ENCODE measurements at places on chromosomes 2 and 18.

DNA sequence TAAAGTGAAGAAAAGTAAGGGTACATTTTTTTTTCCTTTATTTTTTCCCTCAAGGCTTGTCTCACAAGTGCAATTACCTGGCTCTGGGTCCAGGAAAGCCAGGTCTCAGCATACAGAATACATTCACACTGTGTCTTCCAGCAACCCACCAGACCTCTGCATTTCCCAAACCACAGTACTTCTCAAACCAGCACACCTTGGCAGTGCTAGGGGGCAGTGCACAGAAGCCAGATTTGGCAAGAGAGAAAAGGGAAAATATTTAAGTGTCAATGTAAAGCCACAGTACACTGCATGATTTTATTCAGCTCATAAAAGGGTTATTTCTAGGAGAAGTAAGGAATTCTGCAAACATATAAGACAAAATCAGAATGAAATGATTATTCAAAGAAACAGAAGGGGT is 172.8 kb downstream of the NRXN1 start:
- no peak for DNase-seq

GRCh38 chr2:3483227-3483985 is 35.9 kb downstream of the ADI1 start:
- DNase-seq: no peak

DNA sequence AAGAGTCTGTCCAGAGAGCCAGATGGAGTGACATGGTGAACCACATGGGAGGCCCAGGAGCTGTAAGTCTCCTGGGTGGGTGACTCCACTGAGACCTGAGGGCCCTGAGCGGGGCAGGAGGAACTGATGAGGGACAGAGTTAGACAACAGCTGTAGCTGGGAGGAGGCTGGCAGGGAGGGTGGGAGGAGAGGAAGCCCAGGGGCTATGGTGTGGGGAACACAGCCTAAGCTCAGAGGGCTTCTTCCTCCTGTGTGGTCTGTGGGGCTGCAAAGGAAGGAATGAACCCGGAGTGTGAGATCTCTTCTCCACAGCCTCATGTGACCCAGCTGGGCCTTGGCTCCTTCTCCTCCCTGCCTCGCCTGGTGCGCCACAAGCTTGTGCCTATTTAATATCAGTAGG is 395.6 kb upstream of the HS6ST1 start:
- no peak for DNase-seq

GRCh38 chr2:120754067-120754960 is 18.6 kb downstream of the GLI2 start:
- no peak for DNase-seq

DNA sequence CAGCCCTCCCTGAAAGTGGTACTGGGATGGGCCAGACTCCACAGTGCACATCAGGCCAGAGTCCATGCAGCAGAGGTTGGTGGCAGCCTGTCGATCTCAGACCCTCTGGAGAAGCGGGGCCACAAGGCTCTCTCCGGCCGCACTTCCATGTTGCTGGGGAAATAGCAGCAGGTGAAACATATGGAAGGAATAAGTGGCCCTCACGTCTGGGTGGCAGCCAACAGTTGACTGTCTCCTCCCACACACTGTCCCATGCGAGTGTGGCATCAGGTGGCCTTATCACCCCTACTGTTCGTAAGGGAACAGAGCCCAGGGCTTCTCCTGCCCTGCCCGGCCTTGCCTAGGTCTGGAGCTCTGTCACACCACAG is 58.1 kb upstream of the FOSL2 start:
- no peak for DNase-seq

DNA sequence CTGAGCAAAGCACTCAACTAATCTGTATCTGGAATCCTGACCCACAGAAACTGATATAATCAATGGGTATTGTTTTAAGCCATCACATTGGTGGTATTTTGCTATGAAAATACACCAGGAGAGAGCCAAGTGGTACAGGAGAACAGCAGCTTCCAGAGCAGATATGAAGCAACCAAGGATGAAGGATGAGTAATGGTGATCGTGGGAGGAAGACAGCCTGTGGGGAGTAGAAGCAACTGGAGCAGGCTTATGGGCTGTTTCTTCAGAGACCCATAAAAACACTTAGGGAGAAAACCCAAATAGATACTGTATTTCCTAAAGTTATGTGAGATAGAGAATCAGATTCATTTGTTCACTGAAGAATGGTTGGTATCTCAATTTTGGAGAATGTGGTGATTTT is 330.8 kb downstream of the NUP35 start:
- DNase-seq: no peak

GRCh38 chr18:29217124-29217915 is 1040.4 kb upstream of the CDH2 start:
- DNase-seq: no peak

GRCh38 chr18:57780706-57781347 is 22.3 kb downstream of the ATP8B1 start:
- DNase-seq: no peak

DNA sequence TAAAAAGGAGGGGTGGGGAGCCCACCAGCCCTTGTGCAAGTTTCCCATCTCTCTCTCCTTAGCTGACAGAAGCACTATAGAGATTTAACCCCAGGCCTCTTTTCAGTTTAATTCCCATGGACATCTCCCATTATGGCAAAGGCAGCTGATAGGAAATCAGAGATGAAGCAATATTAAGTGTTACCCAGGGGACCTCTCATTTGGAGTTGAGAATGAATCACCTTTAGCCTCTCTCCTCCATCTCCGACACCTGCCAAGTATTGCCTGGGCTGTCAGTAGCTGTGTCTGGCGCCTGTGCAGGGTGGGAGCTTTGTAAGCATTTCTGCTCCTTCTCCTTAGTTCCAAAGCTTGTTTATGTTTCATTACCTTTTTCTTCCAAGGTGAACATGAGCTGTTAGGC is 109.0 kb downstream of the AQP4 start:
- no peak for DNase-seq

GRCh38 chr2:130807659-130808385 is 28.9 kb upstream of the ARHGEF4 start:
- no peak for DNase-seq

Data from T-helper 1 cell (primary cell).